ENCODE measurements at places on chromosomes 7 and 10.

- no peak for DNase-seq
These were observed 1133.7 kb downstream of the GATA3 start for GRCh38 chr10:9188022-9188810.

DNA sequence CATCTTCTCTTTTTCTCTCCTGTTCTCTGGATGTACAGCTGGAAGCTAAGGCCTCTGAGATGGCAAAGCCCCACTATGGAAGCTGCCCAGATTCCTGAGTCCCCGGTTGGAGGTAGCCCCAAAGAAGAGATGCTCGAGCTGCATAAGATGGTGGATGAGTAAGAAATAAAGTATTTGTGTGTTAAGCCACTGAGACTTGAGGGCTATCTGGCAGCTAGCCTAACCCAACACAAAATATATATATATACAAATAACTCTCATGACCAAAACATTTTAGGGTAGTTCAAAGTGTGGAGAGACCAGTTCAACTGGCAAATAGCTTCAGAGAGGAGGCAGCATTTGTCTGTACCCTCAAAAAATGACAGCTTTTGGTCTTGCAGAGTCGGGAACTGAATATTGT, 72.4 kb upstream of the PDE1C start:
- DNase-seq = peak; percentile 83

GRCh38 chr10:31321396-31321941, 2.5 kb downstream of the ZEB1 start:
- DNase-seq = peak; percentile 6

DNA sequence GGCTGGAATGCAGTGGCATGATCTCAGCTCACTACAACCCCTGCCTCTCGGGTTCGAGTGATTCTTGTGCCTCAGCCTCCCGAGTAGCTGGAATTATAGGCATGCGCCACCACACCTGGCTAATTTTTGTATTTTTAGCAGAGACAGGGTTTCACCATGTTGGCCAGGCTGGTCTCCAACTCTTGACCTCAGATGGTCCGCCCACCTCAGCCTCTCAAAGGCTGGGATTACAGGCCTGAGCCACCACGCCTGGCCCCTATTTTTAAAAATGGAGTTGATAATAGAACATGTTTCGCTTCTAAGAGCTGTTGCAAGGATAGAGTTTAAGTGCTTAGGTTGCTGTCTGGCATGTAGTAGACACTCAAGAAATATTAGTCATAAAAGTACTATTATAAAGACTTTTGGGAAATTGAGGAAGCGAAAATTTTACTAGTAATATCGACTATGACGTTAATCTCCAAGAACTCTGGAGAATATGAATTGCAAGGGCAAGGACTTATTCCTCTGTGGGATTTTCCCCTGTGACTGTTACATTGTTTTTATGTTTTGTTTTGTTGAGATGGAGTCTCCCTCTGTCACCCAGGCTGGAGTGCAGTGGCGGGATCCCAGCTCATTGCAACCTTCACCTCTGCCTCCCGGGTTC, 7.9 kb downstream of the GTF2I start:
- DNase-seq = no peak
